ENCODE measurements at places on chromosomes 2 and 18.

GRCh38 chr18:44946529-44947113, 265.9 kb downstream of the SETBP1 start:
- DNase-seq = no peak

- DNase-seq = no peak
Measured at GRCh38 chr2:12624905-12625598, 91.7 kb upstream of the TRIB2 start.

DNA sequence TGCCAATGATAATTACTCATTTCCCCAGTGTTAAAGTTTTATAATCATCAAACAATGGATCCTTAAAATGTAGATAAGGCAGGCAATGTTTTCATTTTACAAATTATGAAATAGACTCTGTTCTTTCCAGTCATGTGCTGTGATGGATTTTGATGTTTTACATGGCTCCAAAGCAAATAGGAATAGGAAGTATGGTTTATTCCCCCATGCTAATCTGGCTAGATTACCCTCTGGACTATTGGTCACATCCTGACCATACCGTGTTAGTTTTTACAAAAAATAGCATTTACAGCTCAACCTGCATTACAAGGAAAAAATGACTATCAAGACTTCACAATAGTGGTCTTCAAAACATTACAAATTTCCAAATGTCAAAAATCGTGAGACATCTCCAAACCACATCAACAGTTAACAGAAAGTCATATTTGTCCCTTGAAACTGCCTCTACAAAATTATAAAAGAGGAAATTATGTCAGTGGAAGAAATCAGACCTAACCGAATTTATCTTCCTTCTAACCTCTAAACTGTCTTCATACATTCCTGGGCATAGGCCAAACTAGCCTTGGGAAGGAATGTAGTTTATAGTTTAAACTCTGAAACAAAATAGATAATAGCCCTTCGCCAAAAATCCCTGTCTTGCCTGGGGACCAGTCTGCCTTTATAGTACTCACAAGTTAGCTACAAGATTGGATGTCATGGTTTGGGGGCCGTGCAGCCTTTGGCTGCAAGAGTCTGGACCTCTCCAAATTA, 1941.2 kb upstream of the CELF4 start:
- DNase-seq = no peak

- DNase-seq = no peak
Measured at GRCh38 chr2:153196378-153197058, 282.0 kb downstream of the RPRM start.

DNA sequence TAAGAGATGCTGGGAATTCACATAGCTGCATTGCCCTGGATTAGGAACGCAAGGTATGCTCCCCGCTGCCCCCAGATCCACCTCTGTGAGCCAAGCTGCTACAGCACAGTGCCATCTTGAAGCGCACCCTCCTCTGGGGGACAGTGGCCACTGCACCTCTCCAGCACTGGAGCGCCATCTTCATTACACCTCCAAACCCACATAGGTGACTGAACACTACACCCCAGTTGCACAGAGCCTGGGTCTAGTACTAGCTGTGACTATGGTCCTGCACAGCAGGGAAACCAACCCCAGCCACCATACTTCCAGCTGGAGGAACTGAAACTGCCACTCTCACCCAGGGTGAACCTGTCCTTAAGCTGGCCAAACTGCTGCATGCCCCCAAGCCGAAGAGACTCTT, 84.6 kb downstream of the TMEM237 start:
- DNase-seq = no peak

- no peak for DNase-seq
Measured at GRCh38 chr18:37484983-37485834, 80.4 kb downstream of the CELF4 start.

DNA sequence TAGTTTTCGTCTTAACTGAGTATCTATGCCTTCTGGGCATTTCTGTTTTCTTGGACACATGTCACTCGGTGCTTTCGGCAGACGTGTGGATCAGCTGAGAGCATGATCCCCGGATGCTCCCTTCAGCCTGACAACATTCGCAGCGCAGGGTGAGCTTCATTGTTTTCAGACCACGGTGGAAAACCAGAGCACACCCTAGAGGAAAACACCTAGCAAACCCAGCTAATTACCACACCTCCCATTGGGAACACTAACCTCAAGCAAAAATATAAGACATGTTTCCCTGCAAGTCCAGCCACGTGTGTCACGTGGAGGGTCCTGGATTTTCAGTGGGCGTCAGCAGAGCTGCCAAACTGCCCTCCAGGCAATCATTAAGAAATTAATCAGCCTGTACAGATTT, 31.0 kb downstream of the ANKRD29 start:
- DNase-seq = no peak

DNA sequence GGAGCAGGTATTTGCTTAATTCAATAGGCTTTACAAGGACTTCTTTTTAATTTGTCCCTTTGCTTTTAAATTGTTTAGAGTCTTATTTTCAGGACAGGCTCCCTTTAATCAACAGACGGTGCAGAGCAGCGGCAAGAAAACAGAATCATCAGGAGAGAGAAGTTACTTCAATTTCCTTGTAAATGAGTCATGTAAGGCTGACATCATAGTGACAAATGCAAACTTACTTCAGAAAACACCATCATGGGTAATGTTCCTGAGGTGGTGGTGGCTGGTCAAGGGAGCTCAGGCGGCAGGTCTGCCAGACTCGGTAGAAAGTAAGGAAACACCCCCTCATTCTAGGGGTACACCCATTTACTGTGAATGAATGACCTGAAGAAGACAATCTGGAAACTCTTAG, 395.1 kb downstream of the FBXO15 start:
- no peak for DNase-seq

DNA sequence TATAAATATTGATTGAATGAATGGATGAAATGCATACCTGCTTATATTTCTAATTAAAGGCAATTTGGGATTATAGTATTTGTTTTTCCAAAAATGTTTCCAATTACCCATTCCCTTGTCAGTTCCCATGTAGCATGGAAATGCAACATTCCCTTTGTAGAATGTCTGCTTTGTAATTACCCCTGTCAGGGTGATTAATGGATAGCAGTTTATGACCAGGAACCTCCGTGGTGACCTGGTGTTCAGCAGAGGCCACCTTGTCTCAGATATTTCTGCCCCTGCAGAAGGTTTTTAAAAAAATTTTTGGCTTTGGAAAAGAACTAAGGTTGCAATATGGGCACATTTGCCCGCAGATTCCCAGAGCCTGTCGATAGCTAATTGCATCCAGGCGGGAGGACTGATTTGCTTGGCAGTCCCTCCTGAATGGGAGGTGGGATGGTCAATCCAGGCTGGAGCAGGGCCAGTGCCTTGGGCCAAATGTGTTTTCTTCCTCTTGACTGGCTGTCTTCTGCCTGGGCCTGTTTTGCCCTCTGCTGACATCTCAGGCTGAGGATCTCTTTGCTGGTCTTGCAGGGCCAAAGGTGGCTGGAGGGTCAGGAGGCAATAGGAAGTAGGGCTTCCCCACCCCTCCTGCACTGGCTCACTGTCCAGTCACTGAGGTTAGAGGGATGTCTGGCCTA, 82.1 kb downstream of the TMEM182 start:
- DNase-seq = no peak

DNA sequence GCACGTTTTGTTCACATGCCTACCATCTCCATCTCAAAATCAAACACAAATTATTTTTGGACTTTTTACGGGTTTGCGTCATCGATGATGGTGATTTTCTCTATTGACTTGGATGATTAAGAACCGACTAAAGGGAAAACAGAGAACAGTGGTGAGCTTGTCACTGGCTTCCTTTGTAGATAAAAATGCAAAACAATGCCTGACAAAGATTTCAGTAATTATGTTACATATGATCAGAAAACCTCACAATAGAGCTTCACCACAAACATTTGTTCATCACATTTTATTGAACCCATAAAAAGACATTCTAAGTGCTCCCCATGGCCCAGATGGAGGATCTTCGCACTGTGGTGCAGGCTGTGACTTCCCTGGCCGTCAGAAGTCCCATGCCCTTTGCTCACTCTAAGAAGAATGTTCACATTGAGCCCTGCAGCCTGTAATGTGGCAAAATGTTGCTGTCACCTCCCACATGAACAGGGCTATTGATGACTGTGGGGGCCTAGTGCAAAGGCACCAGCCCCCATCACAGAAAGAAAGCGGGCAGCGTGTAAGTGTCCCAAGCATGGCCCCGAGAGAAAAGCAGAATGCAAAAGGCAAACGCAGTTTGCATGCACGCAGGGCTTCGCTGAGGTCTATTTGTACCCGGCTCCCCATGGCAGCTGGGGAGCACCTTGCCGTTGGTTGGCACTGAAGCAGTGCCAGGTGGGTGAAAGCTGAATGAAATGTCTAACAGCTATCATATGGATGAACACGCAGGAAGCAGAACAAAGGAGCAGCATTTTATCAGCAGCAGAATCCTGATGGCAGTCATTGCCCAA, 60.6 kb downstream of the BCL2 start:
- DNase-seq = no peak

DNA sequence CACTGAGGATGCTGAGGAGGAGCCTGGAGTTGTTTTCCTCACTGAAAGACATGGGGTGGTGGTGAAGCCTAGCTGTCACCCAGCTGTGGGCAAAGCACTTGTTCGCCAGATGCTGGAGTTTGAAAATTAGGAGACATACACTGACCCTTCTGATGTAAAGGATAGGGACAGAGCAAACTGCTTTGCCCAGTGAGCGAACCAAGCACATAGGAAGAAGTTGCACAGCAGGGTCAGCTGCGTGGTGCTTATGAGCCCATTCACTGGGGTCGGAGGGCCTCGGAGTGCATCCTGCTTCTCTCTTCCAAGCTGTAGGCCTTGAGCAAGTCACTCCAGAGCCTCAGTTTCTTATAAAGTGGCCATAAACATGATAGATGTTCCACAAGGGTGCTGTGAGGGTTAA, 50.9 kb downstream of the HK2 start:
- no peak for DNase-seq

- DNase-seq = peak; percentile 43
Measured at GRCh38 chr2:171160956-171161740, 455 bp upstream of the TLK1 start.

GRCh38 chr2:66305718-66306117, 129.2 kb upstream of the MEIS1 start:
- no peak for DNase-seq

GRCh38 chr2:160220545-160221009, 20.5 kb upstream of the ITGB6 start:
- DNase-seq = no peak

DNA sequence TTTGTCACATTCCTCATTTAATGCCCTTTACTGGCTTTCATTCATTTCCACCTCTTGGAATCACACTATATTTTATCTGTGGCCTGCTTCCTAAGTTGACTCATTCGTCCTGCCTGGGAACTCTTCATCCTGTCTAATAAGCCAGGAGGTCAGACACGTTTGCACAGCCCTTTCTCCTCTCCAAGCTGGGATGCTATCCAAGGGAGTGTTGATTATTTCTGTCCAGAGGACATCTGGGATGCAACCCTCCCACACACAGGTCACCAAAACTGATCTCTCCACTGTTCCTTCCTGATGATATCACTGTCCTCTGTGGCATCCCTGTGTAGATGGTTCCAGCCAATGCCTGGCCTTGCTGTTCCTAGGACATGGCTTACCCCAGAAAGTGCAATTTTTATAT, 79.8 kb upstream of the NOSTRIN start:
- DNase-seq = no peak

- no peak for DNase-seq
Measured at GRCh38 chr2:138503087-138503442, 1.5 kb downstream of the SPOPL start.

DNA sequence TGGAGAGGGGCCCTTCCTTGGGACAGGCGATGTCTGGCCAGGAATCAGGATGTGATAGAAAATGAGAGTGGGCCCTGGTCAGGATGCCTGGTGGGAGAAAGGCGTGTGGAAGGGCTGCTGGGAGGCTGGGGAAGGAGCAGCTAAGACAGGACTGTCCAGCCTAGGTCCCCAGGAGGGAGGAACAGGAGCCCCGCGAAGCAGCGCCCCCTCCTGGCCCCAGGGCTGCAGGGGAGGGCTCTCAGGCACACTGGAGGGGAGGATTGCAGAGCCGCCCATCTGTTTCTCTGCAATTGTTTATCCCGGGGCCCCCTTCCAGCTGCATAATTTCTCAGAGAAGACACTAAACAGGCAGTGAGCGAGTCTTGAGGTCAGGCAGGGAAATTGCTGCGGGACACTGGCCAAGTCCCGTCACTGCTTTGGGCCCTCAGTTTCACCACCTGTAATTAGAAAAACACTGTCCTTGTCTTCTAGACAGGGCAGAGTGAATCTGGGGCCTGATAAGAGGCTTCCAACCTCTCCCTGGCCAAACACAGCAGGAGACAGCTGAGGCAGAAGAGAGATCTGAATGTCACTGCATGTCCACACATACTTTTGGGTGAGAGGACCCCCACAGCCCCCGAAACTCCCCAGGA, 3.9 kb upstream of the NPPC start:
- peak; percentile 52 for DNase-seq

DNA sequence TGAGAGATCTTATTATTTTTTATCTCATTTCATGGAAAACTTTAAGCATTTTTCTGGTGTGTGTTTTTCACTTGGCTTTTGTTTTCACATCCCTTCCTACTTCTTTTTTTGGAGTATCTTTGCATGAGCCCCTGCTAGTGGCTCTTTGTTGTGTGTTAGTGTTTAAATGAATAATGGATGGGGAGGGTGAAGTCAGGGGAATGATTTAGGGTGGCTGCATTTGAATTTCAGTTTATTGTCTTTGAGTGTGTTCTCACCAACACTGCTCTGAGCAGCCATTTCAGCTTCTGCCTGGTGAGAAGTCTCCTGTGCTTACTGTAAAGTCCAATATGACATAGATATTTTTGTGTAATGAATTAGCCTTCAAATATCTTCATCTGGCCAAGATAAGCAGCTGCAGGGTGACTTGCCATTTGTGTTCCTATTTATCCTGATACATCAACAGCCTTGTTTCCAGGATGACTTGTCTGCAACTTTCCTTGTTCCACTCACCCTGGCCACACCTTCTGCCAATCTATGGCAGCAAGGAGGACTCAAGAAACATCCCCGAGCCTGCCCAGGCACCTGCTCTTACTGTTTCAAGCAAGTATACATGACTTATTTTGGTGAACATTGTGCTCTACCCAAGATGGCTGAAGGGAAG, 182.6 kb downstream of the PDE11A start:
- DNase-seq = no peak

DNA sequence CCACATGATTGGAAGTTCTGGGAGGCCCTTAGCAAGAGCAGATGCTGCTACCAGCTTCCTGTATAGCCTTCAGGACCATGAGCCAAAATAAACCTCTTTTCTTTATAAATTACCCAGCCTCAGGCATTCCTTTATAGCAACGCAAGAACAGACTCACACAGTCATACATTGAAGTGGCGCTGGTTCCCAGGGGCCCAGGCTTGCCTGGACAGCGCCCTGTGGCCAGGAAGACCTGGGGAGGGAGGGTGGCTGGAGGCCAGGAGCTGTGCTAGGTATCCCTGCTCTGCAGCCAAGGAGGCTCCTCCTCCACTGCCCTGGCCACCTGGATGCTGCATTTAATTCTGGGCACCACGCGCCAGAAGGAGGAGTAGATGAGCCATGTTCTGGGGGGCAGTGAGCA, 98.1 kb downstream of the AGAP1 start:
- no peak for DNase-seq

- no peak for DNase-seq
Measured at GRCh38 chr2:23492921-23493320, 107.9 kb downstream of the KLHL29 start.

GRCh38 chr18:70362258-70362657, 73.4 kb downstream of the SOCS6 start:
- no peak for DNase-seq

- no peak for DNase-seq
Measured at GRCh38 chr2:1847846-1848598, 103.7 kb upstream of the PXDN start.

Measured in D721Med (cell line).